LHCN-M2 (cell line): ENCODE measurements at places on chromosomes 7 and 10.

DNA sequence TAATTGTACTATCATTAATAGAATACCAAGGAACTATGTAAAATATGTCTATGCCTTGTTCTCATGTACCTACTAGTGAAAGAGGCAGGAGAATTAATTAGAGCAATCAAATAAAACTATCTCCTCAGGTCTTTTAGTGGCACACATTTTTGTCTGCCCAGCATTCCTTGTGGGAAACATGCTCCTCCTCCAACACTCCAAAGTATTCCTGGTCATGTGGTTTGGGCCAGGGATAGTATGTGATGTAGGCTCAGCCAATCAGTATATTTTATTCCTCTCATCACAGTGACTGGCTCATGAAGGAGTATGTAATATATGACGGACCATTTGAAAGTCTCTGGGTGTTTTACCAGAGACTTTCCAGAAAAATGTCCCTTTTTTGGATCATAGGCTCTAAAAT is 16.7 kb upstream of the SYPL1 start:
- peak; percentile 32 for DNase-seq

DNA sequence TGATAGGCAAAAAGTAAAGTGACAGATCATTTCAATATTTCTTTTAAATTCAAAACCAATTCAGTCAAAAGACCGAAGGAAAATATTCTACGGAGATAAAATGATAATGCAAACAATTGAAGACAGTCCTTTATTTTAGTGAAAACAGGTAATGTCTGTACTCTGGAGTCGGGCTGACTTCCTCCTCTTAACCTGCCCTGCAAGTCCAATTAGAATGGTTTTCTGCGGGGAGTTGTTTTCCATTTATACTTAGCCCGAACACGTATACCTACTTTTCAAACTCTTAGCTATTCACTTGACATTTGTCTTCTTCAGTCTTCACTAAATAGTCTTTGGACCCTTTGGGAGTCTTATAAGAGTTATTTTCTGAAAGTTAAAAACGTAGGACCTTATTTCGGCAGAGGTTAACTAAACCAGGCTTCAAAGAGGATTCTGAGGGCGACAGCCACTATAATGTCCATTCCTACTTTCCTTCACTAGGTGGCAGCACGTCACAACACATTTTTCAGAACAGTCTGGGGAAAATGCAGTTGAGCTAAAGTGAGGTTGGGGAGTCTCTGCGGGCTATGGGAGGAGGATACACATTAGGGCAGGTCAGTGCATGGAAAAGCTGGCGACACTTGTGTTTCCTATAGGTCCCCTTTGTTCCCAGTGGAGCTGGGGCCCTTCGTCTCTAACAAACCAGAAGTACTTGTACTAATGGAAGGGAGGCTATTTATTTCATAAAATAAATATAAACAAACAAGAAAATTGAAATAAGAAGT is 472.0 kb downstream of the KCNMA1 start:
- DNase-seq = peak; percentile 81

DNA sequence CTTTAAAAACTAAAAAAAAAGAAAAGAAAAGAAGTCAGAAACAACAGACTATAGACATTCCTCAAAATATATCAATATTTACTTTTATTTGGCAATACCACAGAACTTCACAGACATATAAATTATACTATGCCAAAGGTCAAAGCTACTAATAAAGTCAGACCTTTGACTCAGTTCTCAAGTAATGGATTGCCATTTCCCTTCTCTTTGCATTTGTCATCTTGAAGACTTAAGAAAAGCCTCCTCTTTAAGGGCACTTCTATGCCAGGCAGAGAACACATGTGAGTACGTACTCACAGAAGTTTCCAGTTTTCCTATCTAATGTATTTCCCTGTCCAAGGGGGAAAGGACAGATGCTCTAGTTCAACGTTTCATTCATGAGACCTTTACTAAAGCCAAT is 37.6 kb downstream of the TNPO3 start:
- DNase-seq = no peak

GRCh38 chr10:14500172-14500765 is 169.5 kb upstream of the FRMD4A start:
- DNase-seq = no peak

DNA sequence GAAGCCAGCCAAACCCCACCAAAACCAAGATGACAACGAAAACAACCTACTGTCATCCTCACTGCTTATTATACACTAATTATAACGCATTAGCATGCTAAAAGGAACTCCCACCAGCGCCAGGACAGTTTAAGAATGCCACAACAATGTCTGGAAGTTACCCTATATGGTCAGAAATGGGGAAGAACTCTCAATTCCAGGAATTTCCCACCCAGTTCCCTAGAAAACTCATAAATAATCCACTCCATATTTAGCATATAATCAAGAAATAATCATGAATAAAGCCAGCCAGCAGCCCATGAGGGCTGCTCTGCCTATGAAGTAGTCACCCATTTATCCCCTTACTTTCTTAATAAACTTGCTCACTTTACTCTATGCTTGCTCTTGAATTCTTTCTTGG is 20.8 kb downstream of the MICU1 start:
- DNase-seq = no peak
